Testis (tissue), 5 donors: ENCODE measurements at places on chromosomes 6 and 20.
A peak's percentile ranks its signal among the peaks of the same experiment; 100 is the strongest.

GRCh38 chr6:166721576-166721975 lies 94.5 kb upstream of the RPS6KA2 start:
- no peak for DNase-seq

DNA sequence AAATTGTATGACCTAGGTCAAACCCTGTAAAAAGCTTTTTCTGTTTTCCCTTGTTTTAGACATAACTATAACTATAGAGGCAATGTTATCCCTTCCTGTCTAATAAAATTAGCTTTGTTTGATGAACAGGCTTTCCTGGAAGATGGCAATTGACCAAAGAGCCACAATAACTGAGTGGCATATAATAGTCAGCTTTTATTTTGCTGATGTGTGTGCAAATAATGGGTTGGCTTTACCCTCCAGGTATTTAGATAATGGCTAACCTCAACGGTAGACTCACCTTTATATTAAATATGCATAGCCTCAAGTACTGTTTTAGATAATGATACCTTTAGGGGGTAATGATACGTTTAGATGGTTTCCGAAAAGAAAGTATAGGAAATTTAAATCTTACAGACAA lies 15.0 kb downstream of the TBXT start:
- no peak for DNase-seq

DNA sequence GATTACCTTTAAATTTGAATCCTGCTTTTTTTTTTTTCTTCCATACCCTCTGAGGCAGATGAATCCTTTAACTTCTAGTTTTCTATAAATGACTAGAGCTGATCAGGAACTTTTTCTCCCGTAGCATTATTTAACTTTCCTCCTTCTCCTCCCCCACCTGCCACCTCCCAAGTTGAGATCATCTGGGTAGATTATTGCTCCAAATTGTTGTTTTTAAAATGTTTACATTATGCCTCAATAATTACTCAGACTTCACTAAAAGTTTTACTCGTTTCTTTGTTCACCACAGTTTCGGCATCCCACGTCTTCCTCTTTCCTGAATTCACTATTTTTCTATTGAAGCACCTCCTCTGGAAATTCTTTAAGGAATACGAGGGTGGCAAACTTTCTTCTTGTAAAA lies 16.6 kb upstream of the SCUBE3 start:
- DNase-seq, result no peak

DNA sequence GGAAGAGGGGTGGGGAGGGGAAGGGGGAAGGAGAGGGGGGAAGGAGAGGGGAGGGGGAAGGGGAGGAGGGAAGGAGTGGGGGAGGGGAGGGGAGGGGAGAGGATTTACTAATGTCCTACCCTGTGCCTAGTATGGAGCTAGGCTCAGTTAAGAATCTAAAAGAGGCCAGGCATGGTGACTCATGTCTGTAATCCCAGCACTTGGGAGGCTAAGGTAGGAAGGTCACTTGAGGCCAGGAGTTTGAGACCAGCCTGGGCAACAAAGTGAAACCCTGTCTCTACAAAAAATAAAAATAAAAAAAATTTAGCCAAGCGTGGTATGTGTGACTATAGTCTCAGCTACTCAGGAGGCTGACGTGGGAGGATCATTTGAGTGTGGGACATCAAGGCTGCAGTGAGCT lies 13.0 kb downstream of the UBE2J1 start:
- no peak for DNase-seq

DNA sequence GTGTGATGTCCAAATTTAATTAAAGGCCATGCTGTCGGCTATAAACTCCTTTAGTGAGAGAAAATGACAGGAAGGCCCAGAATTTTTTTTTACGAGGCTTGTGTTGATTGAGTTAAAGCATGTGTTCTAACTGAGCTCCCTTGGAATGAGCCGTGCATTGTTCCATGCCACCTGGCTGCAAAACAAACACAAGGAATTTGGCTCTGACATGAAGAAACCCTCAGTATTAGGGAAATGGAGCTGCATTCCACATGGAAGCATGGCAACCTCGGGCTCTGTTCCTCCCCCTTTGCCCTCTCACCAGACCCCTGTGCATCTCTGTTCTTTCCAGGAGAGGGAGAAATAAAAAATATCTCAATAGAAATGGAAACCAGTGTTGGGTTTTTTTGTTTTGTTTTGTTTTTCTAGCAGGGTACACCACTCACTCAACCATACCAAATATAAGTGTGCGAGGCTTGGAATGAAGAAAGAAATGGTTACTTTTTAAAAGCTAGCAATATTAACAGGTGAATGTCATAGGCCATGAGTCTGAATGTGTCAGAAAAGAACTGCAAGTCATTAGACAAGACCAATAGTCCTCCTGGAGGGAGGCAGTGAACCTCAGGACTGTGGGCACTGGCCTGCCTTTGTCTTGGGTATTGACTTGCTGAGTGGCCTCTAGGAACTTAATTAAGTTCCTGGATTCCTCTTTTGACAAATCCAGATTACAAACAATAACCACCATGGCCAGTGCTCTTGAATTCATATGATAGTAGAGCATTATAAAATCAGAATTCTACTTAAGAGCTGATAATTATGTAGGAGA lies 935.1 kb downstream of the KIF16B start:
- no peak for DNase-seq

DNA sequence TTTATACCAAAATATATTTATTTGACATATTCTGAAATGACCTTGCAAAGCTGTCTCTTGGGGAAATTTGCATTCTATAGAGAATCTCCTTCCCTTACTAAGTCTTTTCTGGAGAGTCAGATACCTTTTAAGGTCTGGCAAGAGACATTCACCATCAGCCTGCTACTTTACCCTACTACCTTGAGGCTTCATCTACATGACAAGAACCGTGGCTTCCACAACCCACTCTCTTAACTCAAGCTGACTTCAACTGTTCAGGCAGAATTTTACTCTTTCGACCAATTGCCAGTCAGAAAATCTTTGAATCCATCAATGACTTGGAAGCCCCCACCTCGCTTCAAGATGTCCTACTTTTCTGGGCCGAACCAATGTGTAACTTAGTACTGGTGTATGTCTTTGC lies 314.2 kb downstream of the LAMA2 start:
- no peak for DNase-seq

- no peak for DNase-seq
Observed at GRCh38 chr6:134352786-134353480, 35.0 kb upstream of the SGK1 start.

DNA sequence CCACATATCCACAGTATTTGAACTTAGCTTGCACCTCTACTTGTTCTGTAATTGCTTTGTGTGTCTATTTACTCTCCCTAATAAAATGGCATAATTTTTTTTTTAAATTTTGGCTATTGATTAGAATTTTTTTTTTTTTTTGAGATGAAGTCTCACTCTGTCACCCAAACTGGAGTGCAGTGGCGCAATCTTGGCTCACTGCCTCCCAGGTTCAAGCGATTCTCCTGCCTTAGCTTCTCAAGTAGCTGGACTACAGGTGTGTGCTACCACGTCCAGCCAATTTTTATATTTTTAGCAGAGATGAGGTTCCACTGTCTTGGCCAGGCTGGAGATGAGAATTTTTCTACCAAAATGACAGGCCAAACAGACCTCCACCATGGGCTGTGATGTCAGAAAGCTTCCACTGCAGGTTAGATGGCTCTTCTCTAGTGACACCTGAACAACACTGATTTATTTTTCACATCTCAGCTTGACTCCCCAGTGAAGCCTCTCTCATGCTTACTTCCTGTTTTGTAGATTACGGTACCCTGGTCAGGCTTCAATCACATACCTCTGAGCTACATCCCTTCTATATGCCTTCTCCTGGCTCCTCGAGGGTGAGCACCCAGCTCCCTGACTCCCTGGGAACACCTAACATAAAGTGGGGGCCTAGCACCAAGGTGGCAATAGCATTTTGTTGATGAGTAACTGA lies 112.8 kb downstream of the ARHGAP18 start:
- no peak for DNase-seq

- DNase-seq, result no peak
Observed at GRCh38 chr6:101539510-101540245, 146.2 kb downstream of the GRIK2 start.

DNA sequence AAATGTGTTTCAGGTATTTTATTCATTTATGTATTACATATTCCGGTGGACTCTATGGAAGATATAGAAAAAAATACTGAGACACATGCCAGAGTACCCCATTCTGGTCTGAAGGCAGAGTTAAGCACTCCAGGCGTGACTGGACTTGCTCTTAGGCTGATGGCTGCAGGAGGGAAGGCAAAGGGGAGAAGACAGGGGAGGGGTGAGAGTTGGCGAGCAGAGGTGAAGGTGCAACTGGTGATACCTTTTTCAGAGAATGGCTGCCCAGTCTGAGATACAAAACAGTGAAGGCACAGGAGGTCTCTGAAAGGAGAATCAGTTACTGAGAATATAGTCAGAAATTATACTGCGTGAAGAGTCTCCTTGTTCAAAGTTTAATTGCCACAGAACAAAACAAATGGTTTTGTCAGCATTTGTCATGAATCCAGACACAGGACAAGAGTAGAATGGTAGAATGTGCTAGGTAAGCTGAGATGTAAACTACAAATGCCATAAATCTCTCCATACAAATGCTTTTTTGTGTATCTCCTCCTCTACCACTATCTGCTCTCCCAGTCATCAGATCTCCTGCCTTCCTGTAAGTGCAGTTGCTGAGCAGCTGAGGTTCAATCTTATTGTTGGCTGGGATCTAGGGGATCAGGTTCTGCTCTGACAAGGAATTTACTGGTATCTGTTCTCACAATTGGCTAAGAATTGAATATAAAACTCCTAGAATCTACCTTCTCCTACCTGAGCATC lies 104.2 kb upstream of the DST start:
- no peak for DNase-seq

- peak; percentile 69 for DNase-seq
Observed at GRCh38 chr20:29878281-29878741, 1379.2 kb upstream of the DEFB115 start.

DNA sequence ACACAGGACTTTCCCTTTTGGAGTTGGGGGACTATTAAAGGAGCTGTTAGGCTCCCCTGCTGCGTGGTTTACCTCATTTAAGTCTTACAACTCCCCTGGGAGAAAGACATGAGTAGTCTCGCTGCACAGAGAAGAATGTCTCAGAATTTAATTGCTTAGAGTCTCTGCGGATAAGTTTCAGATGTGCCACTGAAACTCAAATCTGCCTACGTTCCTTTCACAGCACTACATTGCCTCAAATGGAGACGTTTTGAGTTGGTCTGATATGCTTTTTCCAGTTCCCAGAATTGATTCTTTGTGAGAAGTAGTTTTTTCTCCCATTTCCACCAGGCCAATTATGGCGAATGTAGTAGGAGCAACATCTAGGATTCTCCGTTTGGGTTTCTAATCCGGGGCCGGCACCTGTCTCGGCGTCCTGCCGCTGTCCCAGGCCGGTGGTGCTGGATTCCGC lies 532 bp upstream of the SLC35F1 start:
- no peak for DNase-seq

- DNase-seq, result no peak
Observed at GRCh38 chr20:37354210-37355195, 8.6 kb downstream of the SRC start.

DNA sequence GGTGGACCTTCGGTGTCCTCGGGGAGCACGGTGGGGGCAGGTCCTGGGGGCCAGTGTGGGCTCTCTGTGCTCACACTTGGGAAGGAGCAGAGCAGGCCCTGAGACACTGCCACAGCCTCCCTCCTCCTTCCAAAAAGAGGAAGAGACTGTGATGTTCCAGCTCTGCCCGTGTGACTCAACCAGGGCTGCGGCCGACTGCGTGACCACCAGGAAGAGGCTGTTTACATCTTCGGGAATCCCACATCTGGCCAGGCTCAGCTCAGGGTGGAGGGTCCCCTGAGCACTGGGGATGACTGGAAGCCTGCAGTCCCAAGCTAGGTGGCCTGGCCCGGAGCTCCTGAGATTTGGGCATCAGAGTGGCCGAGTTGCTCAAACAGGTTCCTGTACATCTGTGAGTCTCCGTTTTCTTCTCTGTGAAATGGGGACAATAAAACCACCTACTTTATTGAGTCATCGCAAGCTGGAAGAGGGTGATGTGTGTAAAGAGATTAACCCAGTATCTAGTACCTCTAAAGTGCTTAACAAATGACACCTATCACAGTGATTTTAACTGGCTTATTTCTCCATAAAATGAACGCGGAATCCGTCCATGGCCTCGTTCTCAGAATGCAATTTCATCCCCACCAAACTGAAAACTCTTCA lies 242.1 kb downstream of the DLL1 start:
- peak; percentile 45 for DNase-seq

GRCh38 chr6:11258260-11259237 lies 26.1 kb upstream of the NEDD9 start:
- no peak for DNase-seq

DNA sequence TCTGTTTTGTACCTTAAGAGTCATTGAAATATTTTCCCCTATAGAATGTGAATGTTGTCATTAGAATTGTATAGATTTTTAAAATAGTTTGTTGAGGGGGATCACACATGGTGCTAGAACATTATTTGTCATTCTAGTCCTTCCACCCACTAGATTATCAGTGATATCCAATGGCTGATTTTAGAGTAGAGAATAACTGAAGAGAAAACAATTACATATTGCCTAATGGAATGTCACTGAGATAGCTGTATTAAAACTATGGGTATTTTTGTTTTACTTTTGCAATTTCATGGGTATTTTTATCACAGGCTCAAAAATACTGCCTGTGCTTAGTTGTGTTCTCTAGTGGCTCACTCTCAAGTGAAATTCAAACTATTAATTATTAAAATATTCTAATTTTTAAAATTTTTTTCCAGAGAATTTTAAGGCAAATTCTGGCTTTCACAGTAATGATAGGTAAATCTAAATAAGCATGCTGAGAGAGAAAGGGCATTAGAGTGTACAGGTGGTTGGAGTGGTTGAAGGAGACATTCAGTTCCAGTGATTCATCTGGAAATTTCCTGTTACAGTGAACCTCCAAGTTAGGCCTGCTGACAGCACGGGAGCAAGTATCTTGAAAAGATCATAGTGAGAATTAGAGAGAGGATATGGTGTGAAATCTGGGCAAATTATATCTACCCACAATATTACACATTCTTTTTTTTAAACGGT lies 399.6 kb downstream of the NKAIN2 start:
- DNase-seq, result no peak

DNA sequence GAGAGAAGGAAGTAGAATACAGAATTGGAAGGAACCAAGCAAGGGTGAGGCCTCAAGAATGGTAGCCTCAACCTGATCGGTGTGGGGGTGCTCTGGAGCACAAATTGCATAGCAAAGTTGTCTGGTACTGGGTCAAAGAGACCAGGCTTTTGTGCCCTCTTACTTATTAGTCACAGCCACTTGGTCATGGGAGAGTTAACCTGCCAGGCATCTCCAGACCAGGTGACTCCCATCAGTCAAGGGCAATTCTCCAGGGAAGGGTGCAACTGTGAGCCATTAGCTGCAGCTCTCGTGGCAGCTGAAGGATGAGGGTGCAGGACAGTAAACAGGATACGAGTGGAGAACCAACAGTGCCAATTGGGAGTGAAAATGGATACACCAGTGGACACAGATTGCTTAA lies 47.7 kb upstream of the PLCB4 start:
- no peak for DNase-seq

GRCh38 chr6:40552941-40553340 lies 34.2 kb downstream of the LRFN2 start:
- DNase-seq, result no peak

GRCh38 chr6:147486683-147487082 lies 21.8 kb upstream of the SAMD5 start:
- no peak for DNase-seq

- peak; percentile 56 for DNase-seq
Observed at GRCh38 chr20:35992713-35993335, 24.4 kb downstream of the CNBD2 start.
